Nucleus accumbens (tissue), 56 donors: ENCODE measurements at places on chromosomes 7 and 10.

GRCh38 chr10:124870854-124871425 lies 69.3 kb downstream of the ABRAXAS2 start:
- DNase-seq, result no peak

DNA sequence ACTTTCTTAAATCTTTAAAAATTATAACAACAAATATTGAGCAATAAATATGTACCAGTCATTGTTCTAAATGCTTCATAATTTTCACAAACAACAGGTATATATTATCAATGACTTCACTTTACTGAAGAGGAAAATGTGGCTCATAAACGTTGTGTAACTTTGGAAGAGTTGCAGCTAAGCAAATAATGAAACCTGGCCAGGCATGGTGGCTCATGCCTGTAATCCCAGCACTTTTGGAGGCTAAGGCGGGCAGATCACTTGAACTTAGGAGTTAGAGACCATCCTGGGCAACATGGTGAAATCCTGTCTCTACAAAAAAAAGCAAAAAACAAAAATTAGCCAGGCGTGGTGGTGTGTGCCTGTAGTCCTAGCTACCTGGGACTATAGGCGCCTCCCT lies 71.9 kb upstream of the AMPH start:
- DNase-seq, result no peak

GRCh38 chr10:100660945-100661344 lies 84.4 kb upstream of the PAX2 start:
- DNase-seq, result no peak

DNA sequence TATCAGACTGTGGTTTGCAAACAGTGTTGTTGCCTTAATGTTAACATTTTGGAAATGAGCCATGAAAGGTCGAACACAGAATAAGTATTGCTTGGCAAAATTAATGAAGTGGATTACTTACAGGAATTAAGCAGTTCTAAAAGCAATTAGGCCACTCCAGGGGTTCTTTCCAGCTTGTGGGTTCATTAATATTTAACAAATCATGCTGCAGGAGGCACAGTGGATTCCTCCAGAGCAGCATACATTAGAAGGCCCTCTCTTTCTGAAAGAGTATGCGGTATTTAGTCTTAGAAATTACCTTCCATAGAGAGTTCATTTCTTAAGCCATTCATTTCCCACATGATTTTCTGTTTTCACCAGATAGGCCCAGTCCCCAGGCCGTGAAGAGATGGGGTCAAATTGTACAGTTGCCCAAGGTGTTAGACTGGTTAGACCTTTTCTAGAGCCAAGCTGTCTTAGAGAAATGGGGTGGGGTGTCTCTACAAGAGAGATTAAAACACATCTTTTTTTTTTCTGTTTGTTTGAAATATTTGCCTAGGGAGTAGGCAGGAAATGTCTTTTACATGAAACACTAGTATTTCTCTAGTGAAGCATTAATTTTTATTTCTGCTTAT lies 40.0 kb upstream of the AGR3 start:
- DNase-seq, result no peak

DNA sequence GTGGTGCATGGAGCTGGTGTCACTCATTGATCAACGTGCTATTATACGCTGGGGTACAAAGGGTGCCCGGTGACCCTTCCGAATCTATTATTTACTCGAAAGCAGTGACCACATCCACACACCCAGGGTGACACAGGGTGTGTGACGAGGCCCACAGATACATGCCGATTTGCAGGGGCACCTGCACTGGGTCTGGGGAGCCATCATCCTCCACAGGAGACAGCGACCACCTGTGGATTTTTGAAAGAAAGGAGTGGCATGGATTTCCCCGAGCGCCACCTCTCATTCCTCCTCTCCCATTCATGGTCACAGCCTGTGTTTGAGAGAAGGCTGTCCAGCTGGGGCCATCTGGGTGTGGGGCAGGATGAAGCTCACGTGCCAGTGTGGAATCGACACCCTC lies 249.7 kb downstream of the PAXIP1 start:
- DNase-seq, result no peak

GRCh38 chr7:86814661-86815379 lies 171.1 kb downstream of the GRM3 start:
- DNase-seq, result no peak

GRCh38 chr10:72414642-72415041 lies 59.9 kb upstream of the DNAJB12 start:
- no peak for DNase-seq
